ENCODE measurements at places on chromosomes 5 and 9. TPM values are rescaled to one million over a fixed set of nuclear protein-coding genes. Genes with fewer than 3 reads are reported as not detected.

Gene FBXW5
- 44.7 TPM for polyA plus RNA-seq

DNA sequence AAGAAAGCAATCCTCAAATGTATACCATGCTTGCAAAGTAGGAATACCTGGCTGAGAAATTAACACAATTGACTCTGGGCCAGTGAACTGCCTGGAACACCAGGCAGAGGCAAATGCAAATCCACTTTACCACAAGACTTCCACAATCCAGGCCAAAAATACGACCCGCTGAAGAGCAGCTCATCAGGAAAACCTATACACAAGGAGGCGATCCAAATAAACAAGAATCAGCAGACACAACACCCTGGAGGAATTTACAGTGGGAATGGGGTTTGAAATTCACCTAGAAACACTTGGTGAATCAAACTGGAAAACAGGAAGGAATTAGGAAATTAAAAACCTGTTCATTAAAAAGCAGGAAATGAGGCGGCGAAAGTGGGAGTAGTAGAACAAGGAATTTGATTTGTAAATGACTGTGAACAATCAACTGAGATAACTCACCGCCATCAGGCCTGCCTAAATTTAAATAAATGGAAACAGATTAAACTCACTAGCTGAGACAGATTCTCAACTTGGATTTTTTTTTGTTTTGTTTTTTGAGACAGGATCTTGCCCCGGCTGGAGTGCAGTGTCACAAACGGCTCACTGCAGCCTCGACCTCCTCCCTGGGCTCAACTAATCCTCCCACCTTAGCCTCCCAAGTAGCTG is 15.9 kb downstream of the CMBL start:
- no peak for DNase-seq

- DNase-seq, result no peak
Observed at GRCh38 chr9:28264368-28264767, 691.1 kb upstream of the C9orf72 start.

Gene OR2Y1
- polyA plus RNA-seq, result not detected

DNA sequence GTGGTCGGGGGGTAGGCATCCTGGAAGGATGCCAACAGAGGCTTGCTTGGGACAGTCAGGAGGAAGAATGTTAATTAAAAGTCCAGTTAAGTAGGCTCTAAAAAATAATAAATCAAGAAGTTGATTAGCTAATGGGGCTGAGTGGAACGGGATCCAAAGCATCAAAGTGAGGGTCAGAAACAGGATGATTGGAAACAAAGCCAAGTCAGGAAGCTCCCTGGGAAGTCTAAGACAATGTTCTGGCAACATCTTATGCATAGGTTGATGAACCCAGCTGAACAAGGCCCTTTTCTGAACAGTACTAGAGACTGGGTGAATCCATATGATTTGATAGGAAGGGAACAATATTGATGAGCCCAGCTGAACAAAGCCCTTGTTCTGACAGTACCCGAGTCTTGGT is 50.2 kb upstream of the STARD4 start:
- DNase-seq, result no peak

GRCh38 chr9:3074247-3074646 is 230.4 kb upstream of the PUM3 start:
- DNase-seq, result no peak

Data from right renal pelvis (tissue), 4 donors.